NCI-H524 treated with DMSO at 0.1 percent for 48 hours (cell line): ENCODE measurements at places on chromosomes 16 and 17.

DNA sequence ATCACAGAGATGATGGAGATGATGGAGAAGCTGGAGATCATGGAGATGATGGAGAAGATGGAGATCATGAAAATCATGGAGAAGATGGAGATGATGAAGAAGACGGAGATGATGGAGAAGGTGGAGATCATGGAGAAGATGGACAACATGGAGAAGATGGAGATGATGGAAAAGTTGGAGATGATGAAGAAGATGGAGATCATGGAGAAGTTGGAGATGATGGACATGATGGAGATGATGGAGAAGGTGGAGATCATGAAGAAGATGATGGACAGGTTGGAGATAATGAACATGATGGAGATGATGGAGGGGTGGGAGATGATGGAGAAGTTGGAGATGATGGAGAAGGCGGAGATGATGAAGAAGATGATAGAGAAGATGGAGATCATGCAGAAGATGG lies 34.5 kb downstream of the RBFOX3 start:
- DNase-seq = no peak

GRCh38 chr16:9755081-9755480 lies 427.1 kb downstream of the GRIN2A start:
- no peak for DNase-seq

GRCh38 chr16:6252541-6252940 lies 1080.1 kb upstream of the RBFOX1 start:
- no peak for DNase-seq

DNA sequence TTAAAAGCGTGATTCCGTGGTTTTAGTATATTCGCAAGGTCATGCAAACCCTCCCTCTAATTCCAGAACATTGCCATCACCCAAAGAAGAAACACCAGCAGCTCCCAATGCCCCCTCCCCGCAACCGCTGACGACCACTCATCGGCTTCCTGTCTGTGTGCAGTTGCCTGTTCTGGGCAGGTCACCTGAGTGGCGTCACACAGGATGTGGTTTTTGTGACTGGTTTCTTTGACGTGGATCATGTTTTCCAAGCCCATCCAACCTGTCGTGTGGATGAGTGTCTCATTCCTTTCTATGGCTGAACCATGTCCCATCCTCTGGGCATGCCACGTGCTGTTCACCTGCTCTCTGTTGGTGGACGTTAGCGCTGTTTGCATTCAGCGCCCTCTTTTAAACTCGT lies 8.2 kb upstream of the ATP2C2 start:
- DNase-seq = no peak

DNA sequence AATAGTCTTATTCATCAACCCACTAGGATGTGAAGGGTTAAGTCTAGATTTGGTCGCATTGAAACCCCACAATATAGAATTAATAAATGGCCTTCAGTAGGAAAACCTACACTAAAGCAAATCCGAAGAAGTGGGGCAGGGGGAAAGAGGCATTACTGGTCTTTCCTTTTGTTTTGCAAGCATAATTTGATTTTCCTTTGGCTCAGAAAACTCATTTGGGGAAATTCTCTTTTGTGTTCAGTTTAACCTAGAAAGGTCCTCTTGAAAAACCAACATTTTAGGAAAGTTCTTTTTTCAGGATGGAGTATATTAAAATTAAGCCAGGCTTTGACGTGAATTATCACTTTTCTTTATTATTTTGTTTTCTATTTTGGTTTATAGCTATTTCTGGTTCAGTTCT lies 31.7 kb downstream of the ERCC4 start:
- DNase-seq = no peak
